NCI-H146 (cell line): ENCODE measurements at places on chromosomes 3 and 15.

- no peak for DNase-seq
Measured at GRCh38 chr15:68776477-68777270, 44.0 kb downstream of the ANP32A start.

- no peak for DNase-seq
Measured at GRCh38 chr15:58690703-58691102, 58.8 kb downstream of the ADAM10 start.

DNA sequence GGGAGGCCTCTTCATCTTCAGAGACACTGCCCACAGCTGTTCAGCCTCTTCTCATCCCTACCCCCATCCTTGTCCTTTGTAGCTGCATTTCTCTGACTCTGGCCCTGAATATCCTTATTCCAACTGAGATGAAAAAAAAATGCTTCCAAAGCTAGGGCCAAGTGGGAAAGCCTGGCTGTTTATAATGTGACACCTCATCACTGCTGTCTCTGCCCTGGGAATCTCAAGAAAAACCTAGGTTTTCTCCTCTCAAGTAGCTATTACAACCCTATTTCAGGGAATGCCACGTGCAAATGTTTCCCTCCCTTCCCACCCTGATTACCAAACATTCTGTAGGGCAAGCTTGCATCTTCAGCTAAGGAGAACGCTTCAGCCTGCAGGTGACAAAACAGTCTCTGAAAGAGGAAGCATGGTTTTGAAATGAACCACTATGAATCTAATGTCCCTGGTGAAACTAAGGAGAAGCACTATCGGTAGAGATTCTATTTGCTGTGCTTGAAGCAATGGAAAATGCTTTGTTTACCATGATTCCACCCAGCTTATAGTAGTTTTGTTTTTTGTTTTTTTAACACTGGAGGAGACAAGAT is 65.4 kb downstream of the USF3 start:
- DNase-seq = no peak

DNA sequence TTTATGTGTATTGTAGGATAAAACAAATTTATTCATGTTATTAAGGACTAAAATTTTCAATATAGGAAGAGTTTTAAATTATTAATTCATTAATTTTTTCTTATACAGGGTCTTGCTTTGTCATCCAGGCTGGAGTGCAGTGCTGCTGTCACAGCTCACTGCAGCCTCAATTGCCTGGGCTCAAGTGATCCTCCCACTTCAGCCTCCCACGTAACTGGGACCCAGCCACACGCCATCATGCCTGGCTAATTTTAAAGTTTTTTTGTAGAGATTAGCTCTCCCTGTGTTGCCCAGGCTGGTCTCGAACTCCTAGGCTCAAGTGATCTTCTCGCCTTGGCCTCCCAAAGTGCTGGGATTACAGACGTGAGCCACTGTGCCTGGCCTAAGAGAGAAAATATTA is 14.7 kb downstream of the CCNB2 start:
- DNase-seq = no peak

- no peak for DNase-seq
Measured at GRCh38 chr15:88738796-88739195, 64.4 kb upstream of the ACAN start.

- DNase-seq = peak; percentile 75
Measured at GRCh38 chr15:64153480-64154367, 2.2 kb downstream of the SNX22 start.

DNA sequence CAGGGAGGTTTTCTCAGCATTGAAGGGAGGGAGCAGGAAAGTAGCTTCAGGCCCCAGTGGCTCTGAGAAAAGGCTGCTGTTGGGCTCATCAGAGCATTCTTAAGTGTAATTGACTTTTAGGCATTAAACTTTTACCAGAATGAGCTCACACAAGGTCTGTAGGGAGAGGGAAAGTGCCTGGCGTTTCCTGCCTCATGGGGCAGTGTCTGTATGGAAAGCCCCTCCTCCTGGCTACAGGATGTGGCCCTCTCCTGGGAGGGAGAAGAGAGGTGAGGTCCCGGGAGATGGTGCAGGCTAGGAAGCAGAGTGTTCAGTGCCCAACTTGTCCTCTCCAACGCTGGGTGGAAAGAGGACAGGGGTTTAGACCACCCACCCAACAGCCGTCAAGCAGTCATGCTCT is 21.3 kb upstream of the SCN10A start:
- DNase-seq = no peak

- DNase-seq = no peak
Measured at GRCh38 chr15:98609144-98609852, 39.0 kb upstream of the IGF1R start.

GRCh38 chr15:39720621-39721611 is 61.7 kb downstream of the FSIP1 start:
- no peak for DNase-seq
